ENCODE measurements at places on chromosomes 3 and 15. TPM values are rescaled to one million over a fixed set of nuclear protein-coding genes. Genes with fewer than 3 reads are reported as not detected.
A peak's percentile ranks its signal among the peaks of the same experiment; 100 is the strongest.

- DNase-seq = no peak
Measured at GRCh38 chr15:64586984-64587383, 126.6 kb downstream of the ZNF609 start.

DNA sequence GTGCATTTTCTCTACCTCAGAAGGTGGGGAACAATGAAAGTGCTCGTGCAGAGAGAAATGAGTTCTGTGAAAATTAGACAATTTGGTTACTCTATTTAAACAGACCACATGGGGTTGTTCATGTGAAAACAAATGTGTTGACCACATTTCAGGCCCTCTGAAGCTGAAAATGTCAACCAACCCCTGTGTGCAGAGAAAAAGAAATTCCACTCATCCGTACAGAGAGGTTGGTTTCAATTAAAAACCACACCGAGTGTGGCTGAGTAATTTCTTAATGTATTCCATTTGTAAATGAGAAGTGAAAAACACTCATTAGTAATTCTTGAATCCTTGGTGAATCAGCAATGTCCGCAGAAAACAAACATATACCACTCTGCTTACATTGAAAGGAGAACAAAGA lies 46.9 kb upstream of the SLC7A14 start:
- DNase-seq = peak; percentile 76

- no peak for DNase-seq
Measured at GRCh38 chr3:30518872-30519271, 87.5 kb upstream of the TGFBR2 start.

DNA sequence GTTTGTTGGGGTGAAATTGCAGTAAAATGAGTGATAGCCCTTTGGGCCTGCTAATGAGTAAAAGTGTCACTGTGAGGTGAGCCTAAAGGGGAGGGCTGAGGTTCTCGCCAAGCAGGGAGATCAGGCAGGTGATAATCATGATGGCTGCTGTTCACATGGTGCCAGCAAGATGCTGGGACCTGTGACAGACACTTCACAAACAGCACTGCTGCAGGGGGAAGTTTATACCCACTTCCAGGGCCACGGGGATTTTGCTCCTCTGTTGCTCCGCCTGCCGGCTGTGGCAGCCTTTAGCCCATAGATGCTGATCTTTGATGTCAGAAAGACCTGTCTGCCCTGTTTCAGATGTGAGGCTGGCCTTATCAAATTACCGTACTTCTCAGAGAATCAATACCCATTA lies 96.7 kb downstream of the SV2B start:
- DNase-seq = no peak

GRCh38 chr15:94370936-94371285 lies 139.6 kb downstream of the MCTP2 start:
- DNase-seq = no peak

DNA sequence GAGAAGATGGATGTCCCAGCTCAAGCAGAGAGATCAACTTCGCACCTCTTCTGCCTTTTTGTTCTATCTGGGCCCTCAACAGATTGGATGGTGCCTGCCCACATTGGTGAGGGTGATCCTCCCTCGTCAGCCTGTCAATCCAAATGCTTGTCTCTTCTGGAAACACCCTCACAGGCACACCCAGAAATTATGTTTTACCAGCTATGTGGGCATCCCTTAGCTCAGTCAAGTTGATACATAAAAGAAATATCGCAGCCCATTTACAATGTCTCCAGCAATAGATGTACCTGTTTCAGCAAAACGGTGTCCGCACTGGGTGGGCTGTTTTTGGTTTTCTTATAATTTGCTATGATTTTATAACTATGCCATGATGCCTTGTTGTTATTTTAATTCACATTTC lies 27.5 kb upstream of the CA12 start:
- no peak for DNase-seq

DNA sequence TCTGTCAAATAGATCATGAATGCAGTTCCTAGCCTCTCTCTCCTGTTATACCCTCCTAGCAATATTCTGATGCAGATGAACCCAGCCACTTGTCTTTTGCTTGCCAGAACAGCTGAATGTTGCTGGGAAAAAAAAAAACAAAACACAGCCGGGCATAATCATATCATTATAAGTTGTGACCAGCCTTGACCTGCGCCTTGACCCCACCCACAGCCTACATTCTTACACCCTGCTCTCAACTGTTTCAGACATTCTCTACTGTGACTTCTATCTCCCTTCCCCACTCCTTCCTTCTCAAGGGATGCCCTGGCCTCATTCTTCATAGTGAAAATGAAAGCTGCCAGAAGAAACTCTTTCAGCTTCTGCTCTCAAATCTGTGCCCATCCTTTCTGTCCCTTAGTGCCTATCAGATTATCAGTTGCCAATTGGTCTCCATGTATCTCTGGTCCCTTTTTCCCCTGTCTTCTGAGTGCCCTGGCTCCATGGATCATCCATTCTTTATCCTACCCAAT lies 389.1 kb upstream of the TPRG1 start:
- no peak for DNase-seq

DNA sequence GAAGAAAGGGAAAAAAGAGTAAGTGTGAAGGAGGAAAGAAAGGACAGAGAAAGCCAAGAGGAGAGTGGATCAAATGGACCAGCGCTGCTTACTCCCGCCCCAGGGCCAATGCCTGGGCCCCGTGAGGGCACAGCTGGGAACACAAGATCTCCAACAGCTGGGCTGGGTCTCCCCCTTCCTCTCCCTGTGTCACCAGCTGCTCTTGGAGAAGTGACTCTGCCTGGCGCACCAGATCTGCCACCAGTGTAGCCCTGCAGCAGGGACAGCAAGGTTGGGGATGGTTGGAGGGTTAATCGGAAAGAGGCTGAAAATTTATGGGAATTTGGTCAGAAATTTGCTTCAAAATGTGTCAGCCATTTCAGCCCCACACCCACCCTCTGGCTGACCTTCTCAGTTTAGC lies 8.4 kb downstream of the CDAN1 start:
- no peak for DNase-seq

DNA sequence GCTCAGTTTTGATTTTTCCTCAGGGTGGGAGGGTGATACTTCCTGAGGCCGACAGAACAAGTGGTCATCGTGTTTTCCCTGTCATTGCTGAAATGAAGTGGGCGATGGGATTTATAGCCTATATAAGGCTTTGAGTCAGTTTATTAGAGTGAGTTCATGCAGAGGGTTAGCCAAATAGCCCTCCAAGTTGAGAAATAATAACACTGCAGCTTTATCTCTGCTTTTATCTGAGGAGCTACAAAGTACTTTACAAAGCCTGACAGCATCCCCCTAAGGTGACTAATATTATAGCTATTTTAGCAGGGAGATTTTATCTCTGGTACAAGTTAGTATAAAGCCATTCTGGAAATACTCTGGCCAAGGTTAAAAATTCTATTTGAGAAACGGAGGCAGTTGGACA lies 389.6 kb downstream of the MFSD1 start:
- no peak for DNase-seq

DNA sequence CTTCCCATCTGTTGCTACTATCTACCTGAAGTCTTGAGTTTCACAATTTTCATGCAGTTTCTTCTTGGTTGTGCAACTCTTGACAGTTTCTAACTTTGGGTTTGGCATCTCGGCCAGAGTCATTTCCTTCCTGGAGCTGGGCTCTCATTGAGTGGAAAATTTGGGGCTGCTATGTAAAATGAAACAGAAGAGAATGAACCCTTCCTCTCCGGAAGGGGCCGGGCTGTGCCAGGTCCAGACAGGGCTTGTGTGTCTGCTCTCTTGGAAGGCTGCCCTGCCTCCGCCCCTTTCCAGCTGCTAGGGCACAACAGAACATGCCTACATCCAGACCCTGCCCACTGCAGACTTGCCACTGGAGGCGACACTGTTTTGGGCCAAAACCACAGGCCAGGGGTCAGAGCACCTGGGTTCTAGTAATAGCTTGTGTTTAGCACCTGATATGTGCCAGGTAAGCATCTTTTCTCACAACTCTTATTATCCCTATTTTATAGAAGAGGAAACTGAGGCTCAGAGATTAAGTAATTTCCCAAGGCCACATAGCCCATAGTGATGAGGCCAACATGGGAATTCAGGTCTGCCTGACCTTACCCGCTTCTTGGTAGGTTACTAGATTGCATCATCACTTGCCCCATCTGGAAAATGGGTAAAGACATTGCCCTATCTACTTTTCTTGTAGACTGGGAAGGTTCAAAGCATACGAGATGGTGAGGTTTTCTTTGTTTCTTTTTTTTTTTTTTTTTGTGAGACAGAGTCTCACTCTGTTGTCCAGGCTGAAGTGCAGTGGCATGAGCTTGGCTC lies 25.0 kb downstream of the IRAK2 start:
- DNase-seq = peak; percentile 38

- DNase-seq = no peak
Measured at GRCh38 chr3:108998436-108998835, 44.8 kb upstream of the GUCA1C start.

GRCh38 chr3:144791034-144791433 lies 819.4 kb downstream of the DIPK2A start:
- DNase-seq = no peak

- no peak for DNase-seq
Measured at GRCh38 chr15:80474224-80475215, 70.3 kb downstream of the ARNT2 start.

DNA sequence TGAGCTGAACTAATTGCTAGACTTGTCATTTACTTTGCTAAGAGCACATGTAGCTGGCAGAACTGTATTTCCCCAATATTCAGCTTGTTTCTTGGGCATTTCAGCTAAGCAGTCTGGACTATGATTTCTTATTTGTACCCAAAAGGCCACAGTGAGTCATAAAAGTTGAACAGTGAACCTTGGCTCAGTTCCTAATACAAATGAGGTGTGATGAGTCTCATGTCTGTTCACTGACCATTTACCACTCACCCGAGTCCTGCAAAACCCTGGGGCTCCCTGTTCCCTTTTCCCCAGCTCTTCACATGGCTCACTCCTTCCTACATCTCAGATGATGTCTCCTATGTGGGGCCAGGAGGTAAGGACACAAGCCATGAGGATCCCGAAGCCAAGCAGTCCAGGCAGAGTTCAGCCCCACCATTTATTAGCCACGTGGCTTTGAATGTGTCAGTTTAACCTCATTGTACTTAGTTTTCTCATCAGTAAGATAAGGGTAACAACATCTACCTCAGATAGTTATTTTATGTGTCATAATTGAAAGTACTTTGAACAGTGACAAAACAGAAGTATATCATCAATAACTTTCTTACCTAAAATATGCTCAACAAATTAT lies 239.3 kb downstream of the IL5RA start:
- DNase-seq = no peak

DNA sequence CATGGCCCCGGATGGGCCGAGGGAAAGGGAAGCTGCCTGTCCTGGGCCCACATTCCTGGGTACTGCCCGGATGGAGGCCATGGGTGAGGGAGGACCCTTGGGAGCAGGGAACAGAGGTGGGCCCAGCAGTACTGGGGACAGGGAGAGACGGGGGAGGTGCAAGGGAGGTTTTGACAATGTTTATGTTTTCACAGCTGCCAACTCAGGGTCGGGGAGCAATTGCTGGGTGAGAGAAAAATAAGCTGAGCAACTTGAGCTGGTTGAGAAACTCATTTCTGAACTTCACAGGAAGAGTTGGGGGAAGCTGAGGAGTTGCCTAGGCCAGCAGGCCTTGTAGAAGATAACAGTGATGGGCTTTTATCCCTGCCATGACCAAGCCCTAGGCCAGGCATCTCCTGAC lies 11.1 kb upstream of the TSPAN3 start:
- no peak for DNase-seq

DNA sequence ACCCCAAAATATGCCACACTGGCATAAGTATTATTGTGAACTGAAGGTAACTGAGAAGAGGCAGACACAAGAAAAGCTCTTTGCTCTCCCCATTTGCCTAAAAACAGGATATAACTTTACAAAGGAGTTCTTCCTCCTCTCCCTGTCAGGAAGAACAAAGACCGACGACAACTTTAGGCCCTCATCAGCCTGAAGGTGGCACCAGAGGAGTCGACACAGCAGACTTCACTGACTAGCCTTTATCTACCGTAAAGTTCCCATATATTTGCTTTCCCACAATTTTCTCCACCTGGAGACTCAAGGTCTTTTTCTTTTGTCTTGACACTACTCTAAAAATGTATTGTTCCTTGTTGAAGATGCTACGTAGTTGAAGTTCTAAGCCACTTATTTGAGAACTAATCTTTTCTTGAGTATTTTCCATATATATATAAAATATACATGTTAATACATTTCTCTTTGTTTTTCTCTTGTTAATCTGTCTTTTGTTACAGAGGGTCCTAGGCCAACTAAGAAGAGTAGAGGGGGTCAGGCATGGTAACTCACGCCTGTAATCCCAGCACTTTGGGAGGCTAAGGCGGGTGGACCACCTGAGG lies 16.2 kb upstream of the XIRP1 start:
- DNase-seq = peak; percentile 14

DNA sequence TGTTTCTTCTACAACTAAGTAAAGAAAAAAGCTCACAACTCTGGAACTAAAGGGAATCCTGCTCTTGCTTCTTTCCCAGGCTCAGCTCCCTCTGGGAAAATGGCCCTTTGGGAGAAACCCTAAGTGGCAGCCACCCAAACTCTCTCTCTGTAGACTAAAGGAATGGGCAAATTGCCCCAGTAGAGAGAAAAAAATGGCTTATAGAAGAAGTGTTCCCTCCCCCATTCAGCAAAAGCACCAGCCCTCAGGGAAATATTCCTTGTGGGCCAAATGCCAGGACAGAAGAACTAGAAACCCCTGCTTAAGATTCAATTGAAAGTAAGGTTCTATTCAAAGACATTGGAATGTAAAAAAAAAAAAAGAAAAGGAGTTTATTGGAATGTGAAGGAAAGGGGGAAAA lies 603.7 kb upstream of the ALCAM start:
- no peak for DNase-seq

- no peak for DNase-seq
Measured at GRCh38 chr15:23420806-23421575, 26.1 kb downstream of the GOLGA6L2 start.

DNA sequence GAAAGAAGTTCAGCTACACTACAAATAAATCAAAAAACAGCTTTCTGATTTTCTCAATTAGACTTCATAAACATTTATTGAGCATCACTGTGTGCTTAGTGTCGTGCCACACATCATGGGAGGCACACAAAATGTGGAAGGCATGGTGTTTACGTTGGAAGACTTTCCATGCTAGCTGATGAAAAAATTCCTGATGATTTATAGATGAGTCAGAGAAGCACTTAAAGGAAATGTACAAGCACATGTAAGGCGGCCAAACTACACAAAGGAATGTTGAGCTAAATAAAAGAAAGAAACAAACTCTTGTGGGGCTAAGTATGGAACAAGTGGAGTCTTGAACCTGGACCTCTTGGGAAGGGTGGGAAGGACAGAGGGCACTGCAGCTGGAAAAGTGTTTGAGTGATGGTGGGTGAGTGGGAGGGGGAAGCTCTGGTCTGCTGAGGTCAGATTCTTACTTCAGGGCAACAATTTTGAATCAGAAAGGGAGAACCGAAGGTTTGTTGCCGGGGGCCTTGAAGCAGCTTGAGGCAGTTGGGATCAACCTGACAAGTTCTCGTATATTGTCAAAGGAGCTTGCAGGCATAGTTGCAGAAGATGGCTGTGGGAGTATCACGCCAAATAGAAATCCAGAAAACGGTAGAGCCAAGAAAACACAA lies 66.9 kb downstream of the FOXB1 start:
- DNase-seq = no peak

- DNase-seq = no peak
Measured at GRCh38 chr3:116388867-116389385, 56.4 kb downstream of the LSAMP start.

ZBBX gene
- total RNA-seq = not detected

CP gene
- total RNA-seq = 1.1 TPM

CCR4 gene
- 0.59 TPM for total RNA-seq

SLC22A14 gene
- 0.30 TPM for total RNA-seq

PCSK6 gene
- 20.9 TPM for total RNA-seq

C3orf85 gene
- total RNA-seq = not detected
